ENCODE measurements at places on chromosomes 16 and 17.

- DNase-seq = peak; percentile 48
These were observed at the start of gene TEKT1 for GRCh38 chr17:6831661-6832263. Gene TEKT1 (minus strand): TSS chr17:6831729. CDS start chr17:6830376, 1,353 bp downstream.

- no peak for DNase-seq
These were observed 28.8 kb downstream of the ZCCHC14 start for GRCh38 chr16:87463722-87464690.

DNA sequence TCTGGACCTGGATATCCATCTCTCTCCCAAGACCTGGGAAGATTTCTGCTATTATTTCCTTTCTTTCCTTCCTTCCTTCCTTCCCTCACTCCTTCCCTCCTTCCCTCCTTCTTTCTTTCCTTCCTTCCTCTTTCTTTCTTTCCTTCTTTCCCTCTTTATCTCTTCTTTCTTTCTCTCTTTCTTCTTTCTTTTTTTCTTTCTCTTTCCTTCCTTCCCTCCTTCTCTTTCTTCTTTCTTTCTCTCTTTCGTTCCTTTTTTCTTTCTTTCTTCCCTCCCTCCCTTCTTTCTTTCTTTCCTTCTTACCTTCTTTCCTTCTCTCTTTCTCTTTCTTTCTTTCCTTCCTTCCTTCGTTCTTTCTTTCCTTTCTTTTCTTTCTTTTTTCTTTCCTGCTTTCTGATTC, 37.8 kb upstream of the N4BP1 start:
- no peak for DNase-seq

DNA sequence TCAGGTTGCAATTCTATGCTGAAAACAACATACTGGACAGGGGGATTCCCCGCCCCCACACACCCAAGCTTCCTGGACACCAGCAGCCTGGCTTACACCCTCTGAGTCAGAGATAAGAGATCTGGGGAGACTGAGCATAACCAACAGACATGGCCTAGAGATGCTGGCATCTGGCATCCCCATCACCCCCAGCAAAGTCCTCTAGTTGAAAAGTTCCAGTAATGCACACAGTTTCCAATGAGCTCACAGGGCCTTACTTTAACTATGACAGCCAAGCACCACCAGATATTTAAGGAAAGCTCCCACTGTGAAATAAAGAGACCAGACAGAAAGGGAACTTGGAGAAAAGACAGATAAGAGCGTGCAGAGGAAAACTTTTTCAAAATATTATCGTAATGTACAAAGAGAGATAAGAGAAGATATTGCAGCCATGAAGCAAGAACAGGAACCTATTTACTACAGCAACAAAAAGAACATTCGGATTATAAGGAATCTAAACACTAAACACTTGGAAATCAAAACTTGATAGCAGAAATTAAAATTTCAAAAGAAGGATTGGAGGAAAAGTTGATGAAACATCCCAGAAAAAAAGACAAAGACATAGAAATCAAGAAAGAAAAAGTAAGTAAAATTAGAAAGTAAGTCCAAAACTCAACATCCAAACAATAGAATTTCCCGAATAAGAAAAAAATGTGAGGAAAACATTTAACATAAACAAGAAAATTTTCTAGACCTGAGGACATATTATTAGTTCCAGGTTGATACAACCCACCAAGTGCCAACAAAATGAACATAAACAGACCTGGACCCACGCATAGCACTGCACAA, 17.2 kb upstream of the ALOX15 start:
- DNase-seq = no peak

GRCh38 chr17:14197586-14197985, 39.1 kb downstream of the CDRT15 start:
- DNase-seq = no peak

GRCh38 chr16:50494501-50495491, 53.4 kb upstream of the NKD1 start:
- DNase-seq = no peak

DNA sequence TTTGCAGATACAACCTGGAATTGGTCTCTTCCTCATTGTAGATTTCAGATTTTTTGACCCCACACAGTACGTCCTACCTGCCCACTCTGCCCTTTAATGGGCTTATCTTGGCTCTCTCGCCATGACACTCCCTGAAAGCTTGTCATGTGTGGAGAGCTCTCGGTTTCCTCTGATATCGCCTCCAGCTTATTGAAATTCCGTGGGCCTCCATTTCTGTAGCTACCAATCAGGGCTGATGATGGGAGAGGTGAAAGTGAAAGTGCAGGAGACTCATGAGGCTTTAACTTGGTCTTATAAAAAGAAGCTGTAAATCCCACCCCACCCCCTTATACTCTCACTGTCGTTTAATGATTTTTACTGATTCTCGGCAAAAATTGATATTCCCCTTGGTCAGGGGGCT, 17.7 kb downstream of the HOXB1 start:
- no peak for DNase-seq

GRCh38 chr17:4453812-4454591, 20.3 kb downstream of the SPNS3 start:
- no peak for DNase-seq
